ENCODE measurements at places on chromosomes 3 and 15. TPM values are rescaled to one million over a fixed set of nuclear protein-coding genes. Genes with fewer than 3 reads are reported as not detected.

Gene NAALADL2
- total RNA-seq, result 1.1 TPM

Gene MAGEL2
- not detected for total RNA-seq

Gene EIF4G1
- total RNA-seq, result 244 TPM

Gene BCL2A1
- total RNA-seq, result 0.38 TPM

Gene ISLR2
- not detected for total RNA-seq

Gene PARP15
- 0.13 TPM for total RNA-seq

Gene HTR3E
- total RNA-seq, result not detected

Gene CHRM5
- not detected for total RNA-seq

Gene HERC2
- 29.2 TPM for total RNA-seq

Gene C3orf70
- total RNA-seq, result under 0.01 TPM

Gene SCN5A
- not detected for total RNA-seq

Gene TXNRD3
- total RNA-seq, result 9.9 TPM

Gene GOLGA8J
- total RNA-seq, result not detected

Gene CLDN18
- not detected for total RNA-seq

Gene RBPMS2
- total RNA-seq, result not detected

Gene CAPN3
- total RNA-seq, result 2.1 TPM

Gene PDZRN3
- 0.79 TPM for total RNA-seq

Gene ANKRD63
- total RNA-seq, result not detected

Gene CTXND1
- total RNA-seq, result not detected

Gene LRTM1
- not detected for total RNA-seq

Gene RLBP1
- not detected for total RNA-seq

Gene MYD88
- 21.5 TPM for total RNA-seq

Gene CDHR4
- not detected for total RNA-seq

Gene HDGFL3
- 39.8 TPM for total RNA-seq

Gene POPDC2
- 0.26 TPM for total RNA-seq

Gene RETNLB
- total RNA-seq, result not detected

Gene CPNE4
- under 0.01 TPM for total RNA-seq

Gene TIGIT
- total RNA-seq, result not detected

Gene SFMBT1
- 8.1 TPM for total RNA-seq

Gene ANKRD34C
- not detected for total RNA-seq

Data from bronchial epithelial cell (primary cell).